ENCODE measurements at places on chromosomes 5 and 9. TPM values are rescaled to one million over a fixed set of nuclear protein-coding genes. Genes with fewer than 3 reads are reported as not detected.

DNA sequence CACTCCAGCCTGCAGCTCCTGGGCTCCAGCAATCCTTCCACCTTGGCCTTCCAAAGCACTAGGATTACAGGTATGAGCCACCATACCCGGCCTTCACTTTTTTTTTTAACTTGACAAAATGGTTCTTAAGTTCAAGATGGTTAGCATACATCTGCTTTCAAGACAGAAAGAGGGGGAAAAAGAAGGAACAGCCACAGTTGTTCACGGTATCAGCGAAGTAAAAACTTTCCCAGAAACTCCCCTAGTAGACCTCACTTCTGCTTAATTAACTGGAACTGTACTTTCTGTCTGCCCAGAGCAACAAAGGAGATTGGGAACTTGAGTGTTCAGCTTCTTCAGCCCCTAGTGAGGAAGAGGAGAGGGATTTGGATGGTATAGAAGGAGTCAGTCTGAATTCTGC lies 116.7 kb downstream of the UGCG start:
- no peak for DNase-seq

DNA sequence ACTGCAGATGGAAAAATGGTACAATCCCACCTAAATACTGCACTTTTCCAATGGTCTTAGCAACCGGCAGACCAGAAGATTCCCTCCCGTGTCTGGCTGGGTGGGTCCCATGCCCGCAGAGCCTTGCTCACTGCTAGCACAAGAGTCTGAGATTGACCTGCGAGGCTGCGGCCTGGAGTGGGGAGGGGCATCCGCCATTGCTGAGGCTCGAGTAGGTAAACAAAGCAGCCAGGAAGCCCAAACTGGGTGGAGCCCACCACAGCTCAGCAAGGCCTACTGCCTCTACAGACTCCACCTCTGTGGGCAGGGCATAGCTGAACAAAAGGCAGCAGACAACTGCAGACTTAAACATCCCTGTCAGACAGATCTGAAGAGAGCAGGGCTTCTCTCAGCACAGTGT lies 221.6 kb upstream of the CTNND2 start:
- no peak for DNase-seq

- no peak for DNase-seq
These were observed 40.2 kb downstream of the MRPL36 start for GRCh38 chr5:1759378-1759970.

GABRB2 gene
- not detected for total RNA-seq

SLC6A18 gene
- not detected for total RNA-seq

SPEF2 gene
- 8.2 TPM for total RNA-seq

DNA sequence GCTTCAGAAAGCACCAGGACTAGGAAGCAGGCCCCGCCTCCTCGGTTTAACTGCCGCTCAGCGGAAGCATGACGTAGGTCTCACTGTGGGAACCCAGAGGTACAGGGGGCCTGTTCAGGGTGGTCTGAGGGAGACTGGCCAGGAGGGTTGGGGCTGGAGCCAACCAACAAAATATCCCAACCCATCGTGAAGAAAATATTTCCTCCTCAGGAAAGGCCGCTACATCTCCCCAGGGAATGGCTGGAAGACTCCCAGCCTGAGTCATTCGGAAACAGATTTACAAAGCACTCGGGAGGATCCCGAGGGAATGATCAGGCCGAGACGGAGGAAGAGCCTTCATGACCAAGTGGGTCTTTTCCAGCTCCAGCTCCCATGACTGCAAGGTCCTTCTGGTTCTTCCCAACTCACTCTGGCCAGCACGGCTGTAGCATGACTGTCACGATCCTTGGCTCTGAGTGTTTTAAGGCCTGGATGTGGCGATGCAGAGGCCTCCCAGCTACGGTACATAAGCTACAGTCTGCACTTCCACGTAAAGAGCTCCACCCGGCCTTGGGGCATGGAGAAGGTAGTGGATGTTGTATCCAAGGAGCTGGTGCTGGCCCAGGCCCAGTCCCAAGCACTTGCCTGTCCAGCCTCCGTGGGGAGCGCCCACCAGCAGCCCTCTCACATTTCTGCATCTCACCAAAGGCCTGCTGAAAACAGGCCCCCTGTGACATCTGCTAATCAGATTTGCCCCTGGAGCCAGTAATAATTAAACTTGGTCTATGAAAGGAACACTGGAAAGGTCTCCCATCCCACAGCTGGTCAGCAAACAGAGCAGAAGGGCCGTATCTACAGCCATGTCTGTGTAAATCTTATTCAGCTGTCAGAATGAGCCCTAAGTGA lies 100.6 kb downstream of the LHFPL2 start:
- DNase-seq, result peak; percentile 95

GOLM1 gene
- total RNA-seq, result 106 TPM

All from SK-MEL-5 (cell line).